ENCODE measurements at places on chromosomes 7 and 10. TPM values are rescaled to one million over a fixed set of nuclear protein-coding genes. Genes with fewer than 3 reads are reported as not detected.

DNA sequence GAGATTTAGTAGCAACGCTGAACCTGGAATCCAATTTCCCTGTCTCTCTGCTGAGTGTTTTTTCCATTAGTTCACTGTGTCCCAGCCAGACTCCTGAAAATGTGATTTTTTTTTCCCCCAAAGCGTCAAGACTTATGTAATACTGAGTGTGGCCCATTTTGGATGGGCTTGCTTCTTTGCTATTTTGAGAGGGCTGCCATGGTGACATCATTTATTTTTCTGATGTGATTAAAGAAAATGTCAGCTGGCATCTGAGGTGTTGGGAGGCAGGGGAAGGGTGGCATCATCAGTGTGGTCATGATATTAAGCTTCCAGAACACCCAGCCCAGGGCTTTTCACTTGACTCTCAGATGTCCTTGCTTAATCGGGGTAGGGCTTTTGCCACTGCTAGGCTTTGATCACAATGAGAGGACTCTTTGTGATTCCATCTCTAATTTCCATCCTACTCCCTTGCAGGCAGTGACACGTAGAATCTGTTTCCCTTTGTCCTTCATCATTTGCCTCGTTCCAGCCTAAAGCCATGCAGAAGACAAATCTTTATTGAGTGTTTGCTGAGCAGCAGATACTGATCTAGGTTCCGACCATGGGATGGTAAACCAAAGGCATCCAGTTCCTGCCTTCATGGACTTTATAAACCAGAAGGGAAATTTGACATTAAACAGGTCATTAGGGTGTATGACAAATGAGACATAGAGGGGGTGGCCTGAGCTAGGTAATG, 7.4 kb downstream of the ZNF365 start:
- DNase-seq, result no peak

DNA sequence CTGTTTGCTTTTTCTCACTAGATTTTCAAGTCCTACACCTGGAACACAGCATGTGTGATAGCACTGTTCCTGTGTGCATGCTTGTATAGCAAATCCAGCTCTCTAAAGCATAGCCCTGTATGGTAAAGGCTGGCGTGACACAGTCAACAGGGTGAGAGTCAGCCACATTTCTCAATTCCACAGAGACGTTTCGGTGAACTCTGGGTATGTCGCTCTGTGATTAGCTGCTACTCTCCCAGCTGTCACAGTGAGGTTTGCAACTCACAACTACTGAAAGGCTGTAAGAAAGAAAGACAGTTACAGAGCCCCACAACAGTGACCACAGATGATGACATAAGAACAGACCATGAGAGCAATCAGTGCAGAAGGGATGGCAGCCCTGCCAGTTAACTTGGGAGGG, 170.6 kb upstream of the IMMP2L start:
- DNase-seq, result no peak

DNA sequence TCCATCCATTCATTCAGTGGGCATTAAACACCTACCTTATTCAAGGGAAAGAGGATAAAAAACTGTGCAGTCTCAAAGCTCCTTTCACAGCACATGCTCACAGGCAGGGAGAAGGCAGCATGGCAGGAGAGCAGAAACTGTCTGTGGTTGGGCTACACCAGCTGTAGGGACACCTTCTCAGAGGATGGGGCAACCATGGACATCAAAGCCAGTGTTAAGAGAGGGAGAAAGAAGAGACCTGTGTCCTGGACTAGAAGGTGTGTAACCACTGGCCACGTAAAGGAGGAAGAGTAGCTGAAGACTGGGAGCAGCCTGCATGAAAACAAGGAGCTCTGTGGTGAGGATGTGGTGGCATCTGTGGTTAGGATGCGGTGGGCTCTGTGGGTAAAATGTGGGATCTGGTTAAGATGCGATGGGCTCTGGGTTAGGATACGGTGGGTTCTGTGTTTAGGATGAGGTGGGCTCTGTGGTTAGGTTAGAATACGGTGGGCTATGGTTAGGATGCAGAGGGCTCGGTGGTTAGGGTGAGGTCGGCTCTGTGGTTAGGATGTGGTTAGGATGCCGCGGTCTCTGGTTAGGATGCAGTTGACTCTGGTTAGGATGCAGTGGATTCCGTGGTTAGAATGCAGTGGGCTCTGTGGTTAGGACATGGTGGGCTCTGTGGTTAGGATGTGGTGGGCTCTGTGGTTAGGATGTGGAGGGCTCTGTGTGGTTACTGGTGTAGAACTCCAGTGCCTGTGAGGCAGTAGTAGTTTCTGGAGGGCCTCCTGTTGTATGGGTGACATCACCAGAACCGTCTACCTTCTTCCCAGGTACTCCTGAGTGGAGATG, 197.6 kb downstream of the WDR37 start:
- no peak for DNase-seq

- no peak for DNase-seq
Measured at GRCh38 chr7:18753972-18754610, 258.5 kb downstream of the HDAC9 start.

- DNase-seq, result no peak
Measured at GRCh38 chr10:79111846-79112614, 43.3 kb downstream of the ZMIZ1 start.

DNA sequence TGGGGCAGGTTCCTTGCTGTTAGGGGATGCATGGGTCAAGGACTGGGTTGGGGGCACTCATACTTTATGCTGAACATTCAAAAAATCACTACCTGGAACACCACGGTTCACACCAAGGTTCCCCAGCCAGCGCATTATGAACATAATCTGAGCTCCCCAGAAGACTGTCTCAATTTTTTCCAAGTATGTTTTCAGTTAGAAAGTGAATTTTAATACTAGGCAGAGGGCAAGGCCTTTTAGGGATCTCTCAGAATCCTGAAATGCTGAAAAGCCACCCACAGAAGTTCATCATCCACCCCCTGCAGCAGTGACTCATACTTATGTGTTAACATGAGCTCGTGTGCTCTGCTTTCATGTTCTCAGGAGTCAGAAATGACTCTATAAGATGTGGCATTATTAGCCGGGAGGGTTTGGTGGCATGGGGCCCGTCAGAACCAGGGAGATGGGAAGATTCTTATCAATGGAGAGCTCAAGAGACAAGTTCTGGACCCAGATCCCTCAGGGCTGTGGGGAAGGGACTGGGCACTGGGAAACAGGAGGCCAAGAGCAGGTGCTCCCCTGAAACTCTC, 185.2 kb upstream of the ITGB1 start:
- DNase-seq, result no peak

DNA sequence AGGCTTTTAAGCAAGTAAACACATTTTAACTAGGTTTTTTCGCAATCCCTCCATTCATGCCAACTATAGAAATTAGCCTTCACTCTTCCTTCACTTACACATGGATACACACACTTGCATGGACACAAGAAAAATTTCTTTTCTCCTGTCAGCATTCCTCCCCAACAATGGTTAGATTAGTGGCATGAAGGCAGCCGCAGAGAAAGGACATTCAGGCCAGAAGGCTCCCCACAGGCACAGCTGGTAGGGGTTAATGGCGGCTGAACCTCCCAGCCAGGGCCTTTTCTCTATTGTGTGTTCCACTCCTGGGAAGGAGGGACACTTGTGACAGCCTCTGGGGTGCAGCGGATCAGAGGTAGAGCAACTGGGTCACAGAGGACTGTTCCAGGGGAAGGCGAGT, 255.0 kb upstream of the SP8 start:
- no peak for DNase-seq

DNA sequence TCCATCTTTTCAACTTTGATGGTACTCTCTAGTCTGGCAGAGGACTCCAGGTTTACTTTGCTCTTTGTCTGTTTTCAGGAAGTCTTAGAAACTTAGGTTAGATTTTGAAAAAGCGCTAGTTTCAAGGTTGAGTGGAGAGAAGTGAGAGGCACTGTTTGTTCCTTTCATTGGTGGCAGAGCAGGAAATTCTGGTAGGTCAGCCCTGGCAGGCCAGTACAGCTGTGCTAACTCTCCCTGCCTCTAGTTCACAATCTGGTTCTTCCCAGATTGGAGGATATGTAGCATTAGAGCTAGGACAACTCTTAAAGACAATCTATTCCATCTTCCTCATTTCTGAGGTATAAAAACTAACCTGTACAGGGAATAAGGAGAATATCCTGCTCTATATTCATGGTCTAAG, 160.9 kb upstream of the FZD1 start:
- no peak for DNase-seq

DNA sequence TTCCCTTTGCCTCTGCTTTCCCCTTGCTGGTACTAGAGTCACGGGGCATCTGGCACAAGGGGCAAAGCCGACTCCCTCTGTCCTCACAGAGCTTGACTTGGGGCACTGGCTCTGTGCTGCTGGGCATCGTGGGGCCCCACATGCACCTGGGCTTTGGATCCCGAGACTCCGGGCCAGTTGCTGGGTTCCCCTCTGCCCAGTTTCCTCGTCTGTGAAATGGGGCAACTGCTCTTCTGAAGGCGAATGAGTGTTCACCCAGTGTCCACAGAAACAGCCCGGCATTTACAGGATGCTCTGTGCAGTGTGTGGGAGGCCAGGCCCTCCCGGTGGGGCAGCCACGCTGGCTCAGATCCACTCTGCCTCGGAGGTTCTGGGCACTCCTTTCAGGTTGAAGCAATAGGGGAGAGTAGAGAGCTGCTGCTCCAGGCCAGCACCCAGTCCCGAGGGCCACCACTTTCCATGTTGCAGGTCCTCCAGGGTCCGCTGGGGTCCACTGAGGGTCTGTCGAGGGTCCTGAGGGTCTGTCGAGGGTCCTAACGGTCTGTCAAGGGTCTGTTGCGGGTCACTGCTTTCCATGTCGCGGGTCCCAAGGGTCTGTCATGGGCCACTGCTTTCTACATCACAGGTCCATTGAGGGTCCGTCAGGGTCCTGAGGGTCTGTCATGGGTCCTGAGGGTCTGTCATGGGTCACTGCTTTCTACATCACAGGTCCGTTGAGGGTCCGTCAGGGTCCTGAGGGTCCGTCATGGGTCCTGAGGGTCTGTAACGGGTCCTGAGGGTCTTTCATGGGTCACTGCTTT, 103.6 kb downstream of the VIPR2 start:
- no peak for DNase-seq

GRCh38 chr7:90715067-90715466, 118.9 kb downstream of the CDK14 start:
- no peak for DNase-seq

DNA sequence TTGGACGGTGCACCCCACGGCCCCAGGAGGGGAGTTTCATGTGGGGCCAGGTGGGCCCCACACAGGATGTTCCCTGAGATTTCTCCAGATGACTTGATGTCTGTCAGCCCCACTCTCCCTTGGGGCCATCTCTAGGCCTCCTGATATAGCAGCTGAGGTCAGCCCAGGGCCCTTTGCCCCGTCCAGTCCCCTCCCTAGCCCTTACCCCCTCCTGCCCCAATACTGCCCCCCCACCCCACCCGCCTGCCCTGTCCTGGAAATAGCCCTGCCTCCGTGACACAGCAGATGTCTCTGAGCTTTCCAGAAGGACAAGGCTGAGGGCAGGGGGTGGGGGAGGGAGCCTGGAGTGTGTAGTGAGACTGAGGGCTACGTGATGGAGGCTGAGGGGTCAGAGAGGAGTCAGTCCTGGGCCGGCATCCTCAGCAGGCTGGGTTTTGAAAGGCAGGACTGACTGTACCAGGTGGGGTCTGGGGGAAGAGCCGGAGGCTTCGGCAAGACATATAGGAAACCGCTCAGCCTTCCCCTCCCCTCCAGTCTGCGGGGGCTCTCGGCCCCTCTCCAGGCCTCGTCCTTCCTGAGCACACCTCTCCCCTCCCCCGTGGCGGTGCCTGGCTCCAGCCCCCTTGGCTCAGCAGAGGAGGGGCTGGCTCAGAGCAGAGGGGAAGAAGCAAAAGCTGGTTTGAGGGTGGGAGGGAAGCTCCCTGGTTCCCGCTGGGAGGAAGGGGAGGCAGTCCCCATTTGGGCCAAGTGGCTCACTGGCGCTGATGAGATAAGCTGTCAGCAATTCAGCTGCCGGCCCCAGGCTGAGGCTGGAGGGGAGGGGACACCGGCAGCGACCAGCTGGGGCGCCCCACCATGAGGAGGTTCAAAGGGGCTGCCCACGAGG, 2.0 kb downstream of the FLNC start:
- DNase-seq, result no peak

DNA sequence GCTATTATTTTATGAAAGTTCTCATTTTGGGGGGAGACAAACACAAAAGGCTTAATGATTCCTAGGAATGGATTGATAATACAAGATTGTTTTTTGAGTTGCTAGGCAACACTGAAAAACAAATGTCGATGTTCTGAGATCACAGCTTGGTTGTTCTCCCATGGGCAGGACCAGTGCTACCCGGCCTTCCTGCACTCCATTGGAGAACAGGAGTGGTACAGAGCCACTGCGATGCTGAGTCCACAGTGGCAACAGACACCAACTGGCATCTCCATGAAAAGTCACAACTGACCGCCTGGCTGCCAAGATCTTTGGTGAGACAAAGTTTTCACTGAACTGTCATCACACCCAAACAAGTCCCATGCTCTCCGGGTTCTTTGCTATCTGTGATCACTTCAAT, 68.9 kb upstream of the NMT2 start:
- DNase-seq, result no peak

DNA sequence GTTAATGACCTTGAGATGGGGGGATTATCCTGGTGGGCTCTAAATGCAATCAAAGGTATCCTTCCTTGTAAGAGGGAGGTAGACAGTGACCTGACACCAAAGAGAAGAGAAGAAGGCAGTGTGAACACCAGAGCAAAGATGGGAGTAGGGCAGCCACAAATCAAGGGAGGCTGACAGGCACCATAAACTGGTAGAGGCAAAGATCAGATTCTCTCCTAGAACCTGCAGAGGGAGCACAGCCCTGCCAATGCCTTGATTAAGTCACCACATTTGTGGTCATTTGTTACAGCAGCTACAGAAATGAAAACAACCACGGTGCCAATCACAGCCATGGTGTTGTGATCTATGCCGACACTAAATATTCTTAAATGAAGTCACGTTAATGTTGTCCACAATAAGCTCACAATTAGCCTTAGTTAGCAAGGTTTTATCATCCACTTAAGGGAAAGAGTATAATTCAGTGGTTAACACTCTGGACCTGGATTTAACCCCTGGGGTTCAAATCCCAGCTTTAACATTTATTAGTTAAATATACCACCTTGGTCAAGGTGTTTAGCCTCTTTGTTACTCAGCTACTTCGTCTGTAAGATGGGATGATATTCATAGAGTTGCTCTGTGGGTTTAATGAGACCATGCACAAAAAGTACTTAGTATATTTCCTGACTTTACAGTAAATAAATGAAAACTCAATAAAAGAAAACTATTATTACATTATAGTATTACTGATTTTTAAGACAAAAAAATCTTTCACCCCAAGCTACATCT, 70.8 kb downstream of the SGMS1 start:
- peak; percentile 34 for DNase-seq

Gene STEAP1B
- total RNA-seq, result 3.7 TPM

Gene AKR1B15
- 0.48 TPM for total RNA-seq

Gene VENTX
- total RNA-seq, result not detected

Gene NUTM2B
- 1.6 TPM for total RNA-seq

Gene FAM180A
- 1.2 TPM for total RNA-seq

Gene LYZL2
- not detected for total RNA-seq

Gene CEP55
- total RNA-seq, result 4.3 TPM

All from transverse colon (tissue), 4 donors.